ENCODE measurements at places on chromosomes 6 and 20.

GRCh38 chr6:108966855-108967755 lies 118.9 kb downstream of the ARMC2 start:
- DNase-seq = no peak

GRCh38 chr6:45488889-45489288 lies 111.2 kb upstream of the SUPT3H start:
- no peak for DNase-seq

- no peak for DNase-seq
Measured at GRCh38 chr6:107061125-107062020, 33.4 kb downstream of the MTRES1 start.

DNA sequence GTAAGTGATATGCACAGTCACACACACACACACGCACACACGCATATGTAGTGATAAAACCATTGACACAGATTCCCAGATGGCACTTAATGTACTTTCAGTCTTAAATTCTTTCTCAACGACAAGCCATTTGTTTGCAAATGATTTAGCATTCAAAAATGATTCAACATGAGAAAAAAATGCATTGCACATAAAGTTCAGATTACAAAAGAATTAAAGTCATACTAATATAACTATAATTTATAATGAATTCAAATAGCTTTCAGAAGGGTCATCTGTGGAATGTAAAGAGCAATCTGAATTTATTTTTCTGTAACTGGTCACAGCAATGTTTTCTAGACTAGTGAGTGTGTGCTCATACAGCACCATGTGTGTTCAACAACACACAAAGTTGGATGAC lies 521.6 kb upstream of the ZNF337 start:
- no peak for DNase-seq

- DNase-seq = no peak
Measured at GRCh38 chr6:31498748-31499147, 803 bp downstream of the MICB start.

- DNase-seq = no peak
Measured at GRCh38 chr6:127641905-127642304, 64.9 kb downstream of the C6orf58 start.

- no peak for DNase-seq
Measured at GRCh38 chr6:81849248-81849647, 96.8 kb upstream of the TENT5A start.

- DNase-seq = no peak
Measured at GRCh38 chr20:605237-605636, 4.9 kb downstream of the TCF15 start.

DNA sequence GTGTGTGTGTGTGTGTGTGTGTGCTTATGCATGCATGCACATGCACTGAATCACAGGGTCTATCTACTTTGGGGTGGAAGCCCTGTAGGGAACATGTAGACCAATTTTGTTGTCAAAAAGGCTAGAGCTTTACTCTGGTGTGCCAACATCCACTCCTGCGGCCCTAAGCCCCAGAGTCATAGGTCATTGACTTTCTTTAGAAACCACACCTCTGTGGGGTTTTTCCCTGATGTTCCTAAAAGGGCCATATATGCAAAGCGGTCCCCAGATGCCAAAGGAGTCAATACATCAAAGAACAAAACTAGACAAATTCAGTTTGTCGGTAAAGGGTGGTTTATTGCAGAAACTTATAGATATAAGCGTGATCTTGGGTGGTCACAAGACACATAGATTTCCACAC lies 29.8 kb upstream of the SLC2A12 start:
- DNase-seq = no peak

DNA sequence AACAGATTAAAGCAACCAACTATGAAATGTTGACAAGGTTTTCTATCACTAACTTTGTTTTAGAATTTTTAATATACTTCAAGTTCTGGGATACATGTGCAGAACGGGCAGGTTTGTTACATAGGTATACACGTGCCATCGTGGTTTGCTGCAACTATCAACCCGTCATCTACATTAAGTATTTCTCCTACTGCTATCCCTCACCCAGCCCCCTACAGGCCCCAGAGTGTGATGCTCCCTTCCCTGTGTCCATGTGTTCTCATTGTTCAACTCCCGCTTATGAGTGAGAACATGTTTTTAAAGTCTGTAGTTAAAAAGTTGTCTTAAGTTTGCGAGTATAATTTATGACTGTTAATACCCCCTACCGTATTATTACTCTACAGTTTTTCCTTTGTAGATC lies 844.3 kb upstream of the MANEA start:
- DNase-seq = no peak

DNA sequence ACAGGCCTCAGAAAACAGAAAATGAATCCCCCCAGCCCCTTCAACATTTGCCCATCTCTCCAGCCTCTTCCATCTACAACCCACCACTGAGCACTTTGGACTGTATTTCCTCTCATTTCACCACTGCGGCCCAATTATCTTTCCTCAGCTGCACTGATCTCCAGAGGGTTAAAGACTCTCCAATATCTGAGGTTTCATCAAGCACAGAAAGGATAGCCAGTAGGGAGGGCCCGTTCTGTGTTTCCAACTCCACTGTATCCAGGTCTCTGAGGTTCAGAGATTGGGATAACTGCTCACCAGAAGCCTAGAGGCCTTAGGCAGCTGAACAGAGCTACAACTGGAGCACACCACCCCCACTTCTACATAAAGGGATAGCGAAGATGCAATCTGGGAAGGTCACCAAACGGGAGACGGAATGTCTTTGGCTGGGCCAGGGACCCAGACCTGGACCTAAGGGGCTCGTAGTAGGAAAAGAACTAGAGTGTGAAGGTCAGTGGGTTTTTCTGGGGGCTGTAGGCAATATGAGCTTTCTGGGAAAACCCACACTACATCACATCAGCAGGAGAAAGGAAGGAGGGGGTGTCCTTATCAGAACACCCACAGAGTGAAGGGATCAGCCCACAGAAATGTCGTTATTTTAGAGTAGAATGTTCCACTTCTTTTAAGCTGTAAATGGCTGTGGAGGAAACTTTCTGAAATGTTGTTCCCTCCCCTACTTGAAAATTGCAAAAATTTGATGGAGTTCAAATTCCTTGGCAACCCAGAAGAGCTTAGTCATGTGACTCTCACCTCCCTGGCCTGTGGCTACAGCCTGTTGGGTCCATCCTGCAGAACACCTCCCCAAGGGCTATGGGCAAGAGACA lies 7.3 kb downstream of the KCNK5 start:
- no peak for DNase-seq

DNA sequence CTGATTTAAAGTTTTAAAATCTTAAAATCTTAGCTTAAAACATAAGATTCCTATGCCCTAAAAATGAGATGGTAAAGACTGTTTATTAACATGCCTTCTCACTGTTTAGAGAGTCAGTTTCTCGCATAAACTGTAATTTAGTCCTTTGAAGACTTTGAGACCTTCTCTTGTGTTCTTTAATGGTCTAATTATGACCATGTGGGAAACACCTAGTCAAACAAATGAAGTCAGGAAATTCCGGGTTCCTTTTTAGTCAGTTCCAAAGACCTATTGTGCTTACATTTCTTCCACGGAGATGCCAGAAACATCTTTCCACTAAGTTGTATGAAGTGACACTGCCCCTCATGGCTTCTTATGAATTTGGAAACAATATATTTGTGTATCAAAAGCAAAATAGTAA lies 64.2 kb upstream of the KIF25 start:
- DNase-seq = no peak

- DNase-seq = no peak
Measured at GRCh38 chr6:129623008-129623732, 86.8 kb downstream of the ARHGAP18 start.

- DNase-seq = no peak
Measured at GRCh38 chr6:130730600-130730999, 96.6 kb upstream of the SMLR1 start.

- DNase-seq = no peak
Measured at GRCh38 chr6:147561726-147562125, 53.2 kb downstream of the SAMD5 start.

DNA sequence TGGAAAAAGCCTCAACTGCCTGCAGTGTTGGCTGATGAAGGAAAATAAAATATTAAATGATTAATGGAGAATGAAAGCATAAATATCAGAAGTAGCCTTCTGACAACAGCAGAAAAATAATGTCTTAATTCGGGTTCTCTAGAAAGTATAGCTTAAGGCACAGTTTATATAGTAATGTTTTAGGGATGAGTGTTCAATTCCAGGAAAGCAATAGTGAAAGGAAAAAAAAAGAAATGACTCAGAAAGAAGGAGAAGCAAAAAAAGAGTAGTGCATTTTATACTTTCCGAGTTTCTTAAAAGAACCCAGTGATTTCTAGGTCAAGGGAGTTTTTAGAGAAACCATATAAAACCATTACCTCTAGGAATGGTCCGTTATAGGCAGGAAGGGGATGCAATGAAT lies 137.3 kb downstream of the HTR1B start:
- DNase-seq = no peak

DNA sequence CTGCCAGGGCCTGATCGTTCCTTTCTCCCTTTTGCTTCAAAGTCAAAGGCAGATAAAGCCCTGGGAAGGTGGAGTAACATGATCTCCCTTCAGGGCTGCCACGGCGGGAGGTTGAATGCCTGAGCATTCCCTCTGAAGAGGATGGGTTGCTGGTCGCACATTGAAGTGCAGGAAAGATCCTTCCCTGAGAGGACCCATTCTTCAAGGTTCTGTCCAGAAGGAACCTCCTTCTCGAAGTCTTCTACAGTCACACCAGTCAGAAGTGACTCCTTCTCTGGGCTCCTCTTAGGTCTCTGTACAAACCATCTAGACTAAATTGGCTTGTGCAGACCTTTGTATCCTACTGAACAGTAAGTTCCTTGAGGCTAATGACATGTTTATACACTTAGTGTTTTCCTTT lies 192.6 kb upstream of the VGLL2 start:
- no peak for DNase-seq

GRCh38 chr6:141677598-141678211 lies 455.0 kb upstream of the GJE1 start:
- DNase-seq = no peak

DNA sequence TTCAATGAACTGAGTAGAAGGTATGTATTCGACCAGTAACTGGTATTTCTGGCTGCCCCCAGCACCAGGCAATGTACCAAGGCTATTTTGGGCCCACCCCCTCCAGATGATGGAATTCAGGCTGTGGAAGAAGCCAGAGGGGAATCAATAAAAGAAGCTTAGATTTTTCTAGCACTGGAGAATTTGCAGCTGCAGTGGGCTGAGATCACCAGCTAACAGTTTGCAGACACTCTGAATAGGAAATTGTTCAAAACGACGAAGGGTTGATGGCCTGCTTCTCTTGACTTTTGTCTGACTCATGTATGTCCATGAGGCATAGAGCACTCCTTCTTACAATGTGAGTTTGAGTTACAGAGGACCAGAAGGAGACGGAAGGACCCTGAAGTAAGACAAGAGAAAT lies 32.4 kb upstream of the FBXO9 start:
- DNase-seq = no peak

DNA sequence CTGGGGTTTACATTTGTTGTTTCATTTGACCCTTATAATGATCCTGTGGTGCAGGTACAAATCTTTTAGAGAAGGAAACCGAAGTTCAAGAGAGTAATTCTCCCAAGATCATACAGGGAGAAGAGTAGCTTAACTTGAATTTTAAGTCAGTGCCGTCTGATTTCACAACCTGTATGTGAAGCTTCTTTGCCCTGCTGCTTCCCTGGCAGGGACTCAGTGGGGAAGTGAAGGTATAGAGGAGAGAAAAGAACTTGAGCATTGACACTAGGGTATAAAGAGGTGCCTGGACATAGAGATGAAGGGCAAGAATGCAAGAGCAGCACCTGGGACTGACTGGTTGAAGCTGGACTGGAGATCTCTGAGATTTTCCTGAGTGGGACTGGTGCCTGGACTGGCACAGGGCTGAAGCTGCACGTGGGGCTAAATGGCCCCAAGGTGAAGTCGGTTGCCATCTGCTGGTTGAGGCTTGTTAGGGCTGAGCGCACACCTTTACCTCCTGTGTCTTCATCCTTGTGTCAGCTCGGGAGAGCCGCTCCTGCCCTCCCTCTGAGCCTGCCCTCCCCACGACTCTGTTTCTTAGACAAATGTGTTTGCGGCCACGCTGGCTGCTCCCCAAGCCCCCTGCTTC lies 41.8 kb downstream of the FARS2 start:
- DNase-seq = peak; percentile 45

DNA sequence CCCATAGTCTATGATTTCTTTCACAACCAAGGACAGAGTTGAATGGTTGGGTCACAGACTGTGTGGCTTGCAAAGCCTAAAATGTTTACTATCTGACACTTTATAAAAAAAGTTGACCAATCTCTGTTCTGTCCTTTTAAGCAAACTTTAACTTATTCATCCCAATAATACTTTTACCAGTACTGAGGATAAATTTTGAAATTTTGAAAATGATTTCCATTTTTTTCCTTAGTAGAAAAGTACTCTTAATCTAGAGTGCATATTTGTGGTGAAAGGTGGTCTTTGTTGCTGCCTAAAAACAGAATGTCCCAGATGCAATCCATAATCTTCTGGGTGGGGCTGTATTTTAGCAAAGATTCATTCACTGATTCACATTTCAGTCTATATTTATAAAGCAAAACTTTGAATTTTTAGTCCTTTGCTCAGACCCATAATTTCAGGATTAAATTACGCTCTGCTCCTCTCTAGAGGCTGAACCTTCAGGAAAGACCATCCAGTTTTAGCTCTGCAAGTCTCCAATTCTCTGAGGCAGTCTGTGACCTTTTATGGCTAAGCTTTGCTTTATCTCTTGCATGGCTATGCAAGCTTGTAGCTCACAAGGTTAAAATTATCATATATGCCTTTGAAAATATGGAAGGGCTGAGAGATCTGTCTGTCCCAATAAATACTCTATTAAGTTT lies 573.5 kb downstream of the COL12A1 start:
- no peak for DNase-seq

DNA sequence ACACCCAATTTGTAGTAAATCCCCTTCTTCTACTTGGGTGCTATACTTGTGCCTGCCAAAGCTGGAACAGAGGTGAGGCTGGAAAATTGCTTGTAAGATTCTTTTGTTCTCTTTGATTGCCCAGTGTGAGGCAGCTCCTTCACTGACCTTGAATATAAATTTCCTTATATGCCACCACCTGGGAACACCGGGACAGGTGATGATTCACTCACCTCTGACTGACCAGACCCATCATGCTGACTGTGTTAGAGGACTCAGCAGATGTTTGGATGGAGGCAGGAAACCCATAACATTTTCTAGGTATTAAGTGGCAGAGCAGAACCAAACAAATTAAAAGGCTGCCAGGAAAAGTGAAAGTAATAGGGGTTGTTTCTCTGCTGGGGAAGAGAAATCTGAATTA lies 120.9 kb downstream of the GRM1 start:
- no peak for DNase-seq

- DNase-seq = no peak
Measured at GRCh38 chr20:54665812-54666211, 190.4 kb downstream of the DOK5 start.

DNA sequence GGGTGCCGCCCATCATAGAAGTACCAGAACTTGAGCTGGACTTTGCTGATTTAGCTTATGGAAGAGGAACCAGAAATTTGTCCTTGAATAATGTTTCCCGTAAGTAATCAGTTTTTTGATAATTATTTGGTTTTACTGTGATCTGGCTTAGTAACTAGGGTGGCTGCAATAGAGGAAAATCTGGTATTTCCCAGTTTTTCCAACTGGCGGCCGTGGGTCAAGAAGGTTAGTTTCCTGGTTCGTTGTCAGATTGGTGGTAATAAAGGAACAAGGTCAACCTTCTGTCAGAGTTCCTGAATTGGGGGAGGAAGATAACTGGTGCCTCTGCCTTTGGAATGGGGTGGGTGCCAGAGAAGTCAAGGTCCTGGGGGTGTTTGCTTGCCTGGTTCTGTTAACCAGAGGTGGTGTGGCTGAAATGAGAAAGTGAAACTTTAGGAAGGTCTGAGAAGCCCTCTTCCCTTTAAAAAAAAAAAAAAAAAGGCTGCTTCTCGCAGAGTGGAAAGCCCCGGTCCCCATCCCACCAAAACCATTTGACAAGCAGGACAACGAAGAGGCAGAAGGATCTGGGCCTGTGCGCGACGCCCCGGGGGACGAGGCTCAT lies at the start of gene CALHM6:
Gene CALHM6, plus strand, starts transcription at position 45 of the 601 bp plus-strand sequence. Its CDS starts 555 bp downstream, at position 600.
- DNase-seq = no peak
